GM23338 (cell line): ENCODE measurements at places on chromosomes 5 and 9.

DNA sequence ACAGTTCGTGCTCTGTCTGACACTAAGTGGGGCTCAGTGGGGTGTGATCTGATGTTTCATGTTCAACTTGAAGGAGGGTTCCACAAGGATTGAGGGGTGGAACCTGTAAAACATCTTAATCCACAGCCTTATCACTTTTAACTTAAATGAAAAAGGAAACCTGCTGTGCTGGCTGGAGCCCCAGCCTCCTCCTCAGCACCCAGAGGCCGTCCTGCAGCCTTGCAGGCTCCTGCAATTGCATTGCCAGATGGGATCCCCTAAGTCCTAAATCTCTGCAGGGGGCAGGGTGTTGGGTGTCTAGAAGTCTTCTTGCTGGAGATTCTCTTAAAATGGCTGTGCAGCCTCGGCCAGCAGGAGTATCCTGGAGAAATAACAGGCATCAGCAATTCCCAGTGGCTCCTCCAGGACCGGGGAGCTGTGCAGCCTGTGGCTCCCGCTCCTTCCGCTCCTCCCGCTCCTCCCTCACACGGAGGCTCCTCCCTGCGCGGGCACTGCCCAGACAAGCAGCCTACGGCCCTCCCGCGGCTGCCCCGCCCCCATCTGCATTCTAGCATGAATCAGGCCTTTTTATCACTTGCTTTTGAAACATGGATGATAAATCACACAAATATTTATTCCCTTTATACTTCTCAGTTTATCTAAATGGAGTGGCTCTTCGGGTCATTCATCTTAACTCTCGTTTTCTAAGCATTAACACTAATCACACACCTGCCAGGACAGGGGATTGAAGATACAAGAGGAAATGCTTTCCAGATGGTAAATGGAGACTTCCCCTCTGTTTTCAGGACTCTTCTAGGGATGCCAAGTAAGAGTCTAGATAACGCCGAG, 131.0 kb downstream of the ADAMTS16 start:
- peak; percentile 64 for DNase-seq

DNA sequence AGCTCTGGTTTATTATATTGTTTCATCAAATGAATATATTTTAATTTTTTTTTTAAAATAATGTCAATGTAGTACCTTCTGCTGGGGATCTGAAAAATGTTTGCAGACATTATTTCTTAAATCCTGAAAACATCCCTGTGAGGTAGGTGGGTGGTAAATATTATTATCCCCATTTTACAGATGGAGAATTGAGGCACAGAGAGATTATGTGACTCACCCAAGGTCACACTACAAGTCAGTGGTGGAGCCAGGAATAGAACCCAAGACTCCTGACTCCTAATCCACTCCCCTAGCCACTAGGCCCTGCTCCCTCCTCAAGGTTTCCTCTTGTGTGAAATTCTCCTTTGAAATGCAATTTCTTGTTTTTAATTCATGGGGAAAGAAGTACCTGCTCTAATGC, 171.4 kb downstream of the NIPBL start:
- no peak for DNase-seq

GRCh38 chr5:167065794-167066193, 1225.7 kb upstream of the WWC1 start:
- no peak for DNase-seq

DNA sequence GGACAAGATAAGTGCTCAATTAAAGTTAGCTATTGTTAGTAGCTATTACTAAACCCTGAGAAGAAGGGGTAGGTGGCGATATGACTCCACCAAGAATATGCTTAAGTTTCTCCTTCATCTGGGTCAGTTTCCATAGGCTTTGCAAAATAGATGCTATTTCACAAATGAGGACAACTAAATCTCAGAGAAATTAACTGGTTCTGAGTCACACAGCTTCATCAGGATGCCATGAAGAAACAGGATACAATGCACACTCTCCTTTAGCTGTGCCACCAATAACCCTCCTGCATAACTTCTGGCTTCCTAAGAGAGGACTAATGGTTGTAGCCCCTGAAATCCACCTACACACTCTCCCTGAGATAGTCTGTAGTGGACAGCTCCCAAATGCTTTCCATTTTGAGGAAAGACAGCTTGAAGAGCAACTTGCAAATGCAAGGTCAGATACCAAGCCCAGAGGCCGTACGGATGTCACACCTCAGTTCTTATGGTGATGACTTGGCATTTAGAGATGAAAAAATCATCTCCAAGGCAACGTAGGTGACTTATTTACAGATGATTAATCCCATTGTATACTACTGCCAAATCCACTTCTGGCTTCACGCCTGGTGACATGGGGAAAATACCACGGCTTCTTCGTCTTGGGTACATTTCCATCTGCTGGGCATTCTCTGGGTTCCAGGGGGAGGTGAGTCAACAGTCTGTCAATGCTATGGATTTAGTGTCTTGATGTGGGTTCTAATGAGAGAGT, 251.4 kb upstream of the IL12B start:
- DNase-seq = peak; percentile 21

GRCh38 chr5:147190331-147190730, 44.5 kb upstream of the STK32A start:
- no peak for DNase-seq

DNA sequence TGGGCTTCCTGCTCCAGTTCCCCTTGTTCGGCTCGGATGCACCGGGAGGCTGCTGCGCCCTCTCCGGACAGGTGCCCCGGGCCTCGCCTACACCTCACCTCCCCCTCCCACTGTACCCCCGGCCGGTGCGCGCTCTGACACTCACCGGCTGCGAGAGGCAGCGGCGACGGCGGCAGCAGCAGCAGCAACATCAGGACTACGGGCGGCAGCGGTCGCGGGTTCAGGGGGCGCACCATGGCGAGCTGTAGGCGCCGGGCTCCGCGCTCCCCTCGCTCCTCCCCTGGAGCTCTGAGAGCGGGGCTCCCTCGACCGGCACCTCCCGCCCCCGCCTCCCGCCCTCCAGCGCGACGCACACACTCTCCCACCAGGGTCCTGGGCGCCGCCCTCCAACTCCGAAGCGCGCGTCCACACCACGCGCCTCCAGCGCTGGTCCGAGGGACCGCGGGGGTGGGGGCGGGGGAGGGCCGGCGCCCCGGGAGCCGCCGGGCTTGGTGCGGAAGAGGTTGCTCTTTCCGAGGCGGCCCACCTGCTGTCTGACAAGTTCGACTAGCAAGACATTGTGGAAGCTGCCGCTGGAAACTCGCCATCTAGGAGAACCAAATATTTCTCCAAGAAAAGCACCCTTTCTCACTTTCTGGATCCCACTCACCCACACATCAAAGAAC, at the start of gene GFRA3:
Gene GFRA3, minus strand, starts transcription at position 433 of the 665 bp plus-strand sequence. Its CDS starts 197 bp downstream, at position 236.
- peak; percentile 71 for DNase-seq

DNA sequence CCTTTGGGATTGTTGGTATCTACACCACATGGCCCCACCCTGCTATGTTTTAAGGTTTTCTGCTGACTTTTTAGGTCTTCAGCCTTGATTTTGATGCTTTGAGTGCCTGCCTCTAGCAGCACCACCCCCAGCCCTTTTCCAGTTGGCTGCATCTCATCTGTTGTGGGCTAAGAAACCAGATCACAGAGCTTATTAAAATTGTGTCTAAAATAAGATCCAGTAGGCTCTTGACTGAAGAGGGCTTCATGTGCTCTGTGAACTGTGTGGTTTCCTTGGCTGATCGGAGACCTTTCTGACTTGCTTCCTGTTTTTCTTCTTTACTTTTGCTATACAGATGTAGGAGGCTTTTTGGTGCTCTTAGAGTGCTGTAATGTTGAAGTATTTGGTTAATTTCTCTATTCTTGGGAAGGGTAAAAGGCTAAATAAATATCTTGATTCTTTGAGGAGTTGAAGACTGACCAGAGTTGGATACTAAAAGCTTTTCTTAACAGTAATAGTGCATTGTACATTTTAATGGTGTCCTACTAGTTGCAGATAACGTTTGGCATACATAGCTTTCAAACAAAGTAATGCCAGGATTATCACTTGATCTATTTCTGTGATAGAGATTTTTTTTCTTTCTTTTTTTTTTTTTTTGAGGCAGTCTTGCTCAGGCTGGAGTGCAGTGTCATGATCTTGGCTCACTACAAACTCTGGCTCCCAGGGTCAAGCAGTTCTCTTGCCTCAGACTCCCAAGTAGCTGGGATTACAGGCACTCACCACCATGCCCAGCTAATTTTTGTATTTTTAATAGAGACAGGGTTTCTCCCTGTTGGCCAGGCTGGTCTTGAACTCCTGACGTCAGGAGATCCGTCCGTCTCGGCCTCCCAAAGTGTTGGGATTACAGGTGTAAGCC, 4.5 kb downstream of the UBE2D2 start:
- DNase-seq = no peak

GRCh38 chr9:87701931-87702421, 23.9 kb upstream of the CTSL start:
- peak; percentile 57 for DNase-seq
